ENCODE measurements at places on chromosomes 2 and 18.

GRCh38 chr18:59639821-59640220, 57.4 kb downstream of the CCBE1 start:
- DNase-seq = no peak

GRCh38 chr2:106085181-106085940, 108.7 kb downstream of the UXS1 start:
- peak; percentile 52 for DNase-seq

DNA sequence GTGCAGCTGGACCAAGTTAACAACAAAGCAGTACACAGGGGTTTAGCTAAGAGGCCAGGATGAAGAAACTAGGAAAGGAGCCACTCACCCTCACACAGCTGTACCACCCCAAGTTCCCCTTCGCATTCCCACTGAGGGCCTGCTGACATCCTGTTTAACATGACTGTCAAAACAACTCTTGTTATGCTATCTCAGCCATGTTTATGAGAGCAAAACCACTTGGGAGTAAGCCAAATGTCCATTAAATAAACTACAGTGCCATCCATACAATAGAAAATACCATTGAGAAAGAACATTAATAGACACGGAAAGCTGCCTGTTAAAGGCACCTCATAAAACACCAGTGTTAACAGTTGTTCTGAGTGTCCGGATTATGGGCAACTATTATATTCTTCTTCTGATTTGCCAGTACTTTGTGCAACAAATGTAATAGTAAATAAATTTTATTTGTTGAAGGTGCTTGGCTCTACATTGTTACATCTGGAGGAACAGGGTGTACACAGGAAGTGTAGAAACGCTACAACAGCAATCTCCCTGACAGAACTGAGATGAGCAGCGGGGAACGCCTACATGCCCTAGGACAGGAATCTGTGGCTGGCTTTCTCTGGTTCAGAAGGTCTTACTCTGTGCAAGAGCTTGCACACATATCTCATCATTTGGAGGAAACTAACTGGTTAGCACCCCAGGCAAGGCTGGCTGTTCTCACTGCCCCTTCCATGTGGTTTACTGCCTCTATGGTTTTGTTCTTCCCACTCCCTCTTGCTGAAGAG, 85.6 kb downstream of the EHD3 start:
- peak; percentile 81 for DNase-seq

GRCh38 chr2:241741016-241741415, 6.6 kb downstream of the D2HGDH start:
- DNase-seq = no peak

GRCh38 chr2:164835302-164835701, 6.3 kb downstream of the COBLL1 start:
- no peak for DNase-seq

GRCh38 chr2:222013889-222014288, 284.9 kb downstream of the PAX3 start:
- no peak for DNase-seq

- no peak for DNase-seq
Observed at GRCh38 chr2:217791551-217791950, 211.2 kb downstream of the TNS1 start.

GRCh38 chr2:201046881-201047280, 24.6 kb downstream of the HYCC2 start:
- no peak for DNase-seq

- no peak for DNase-seq
Observed at GRCh38 chr2:152134488-152135280, 35.8 kb upstream of the CACNB4 start.

GRCh38 chr2:166193407-166193806, 65.6 kb upstream of the SCN1A start:
- DNase-seq = no peak

GRCh38 chr2:168241746-168242145, 5.6 kb downstream of the STK39 start:
- no peak for DNase-seq

- peak; percentile 82 for DNase-seq
Observed at GRCh38 chr2:37189452-37190153, 1.1 kb upstream of the SULT6B1 start.

DNA sequence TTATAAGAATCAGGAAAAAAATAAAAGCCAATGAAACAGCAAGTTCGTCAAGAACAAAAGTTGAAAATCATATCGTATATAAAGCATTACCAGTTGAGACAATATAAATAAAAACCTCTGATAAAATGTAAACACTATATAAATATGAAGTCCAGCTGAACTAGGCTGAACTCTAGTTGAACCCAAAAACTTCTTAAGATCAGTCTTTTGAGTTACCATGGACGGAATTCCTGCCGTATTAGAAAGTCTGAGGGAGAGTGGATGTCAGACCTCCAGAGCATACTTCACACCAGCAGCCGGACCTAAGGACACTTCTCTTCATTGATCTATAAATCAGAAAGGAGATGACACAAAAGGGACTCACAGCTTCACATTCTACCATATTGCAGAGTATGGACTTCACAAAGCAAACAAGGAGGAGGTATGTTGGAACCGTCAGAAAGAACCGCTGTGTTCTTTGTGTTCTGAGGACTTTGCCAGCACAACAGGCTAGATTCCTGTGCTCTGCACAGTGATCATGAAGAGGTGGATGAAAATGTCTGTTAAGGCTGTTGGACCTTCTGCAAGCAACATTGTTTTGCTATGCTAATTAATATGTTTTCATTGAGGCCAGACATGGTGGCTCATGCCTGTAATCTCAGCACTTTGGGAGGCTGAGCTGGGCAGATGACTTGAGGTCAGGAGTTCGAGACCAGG, 67.2 kb upstream of the SP5 start:
- no peak for DNase-seq

DNA sequence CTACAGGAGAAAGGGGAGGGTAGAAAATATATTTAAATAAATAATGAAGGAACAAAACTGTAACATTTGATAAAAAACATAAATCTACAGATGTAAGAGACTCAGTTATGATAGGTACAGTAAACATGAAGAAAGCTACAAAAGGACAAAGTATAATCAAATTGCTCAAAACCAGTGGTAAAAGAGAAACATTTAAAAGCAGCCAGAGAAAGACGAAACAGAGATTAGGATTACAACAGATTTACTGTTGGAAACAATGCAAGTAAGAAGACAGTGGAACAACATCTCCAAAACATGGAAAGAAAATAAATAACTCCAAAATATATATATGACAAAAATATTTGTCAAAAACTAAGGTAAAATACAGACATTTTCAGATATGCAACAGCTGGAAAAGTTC, 307.7 kb upstream of the REV1 start:
- no peak for DNase-seq

DNA sequence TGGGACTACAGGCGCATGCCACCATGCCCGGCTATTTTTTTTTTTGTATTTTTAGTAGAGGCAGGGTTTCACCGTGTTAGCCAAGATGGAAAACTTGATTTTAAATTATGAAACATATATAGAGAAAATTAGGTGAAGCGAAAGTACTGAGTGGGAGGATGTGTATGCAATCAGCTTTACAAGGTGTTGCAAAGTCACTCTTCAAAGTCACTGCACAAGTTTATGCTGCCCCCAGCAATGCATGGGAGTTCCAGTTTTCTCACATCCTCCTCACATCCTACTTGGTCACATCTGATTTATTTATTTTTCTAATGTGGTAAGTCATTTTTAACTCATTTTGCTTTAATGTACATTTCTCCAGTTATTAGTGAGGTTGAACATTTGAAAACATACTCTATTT, 49.2 kb upstream of the CHN1 start:
- no peak for DNase-seq

DNA sequence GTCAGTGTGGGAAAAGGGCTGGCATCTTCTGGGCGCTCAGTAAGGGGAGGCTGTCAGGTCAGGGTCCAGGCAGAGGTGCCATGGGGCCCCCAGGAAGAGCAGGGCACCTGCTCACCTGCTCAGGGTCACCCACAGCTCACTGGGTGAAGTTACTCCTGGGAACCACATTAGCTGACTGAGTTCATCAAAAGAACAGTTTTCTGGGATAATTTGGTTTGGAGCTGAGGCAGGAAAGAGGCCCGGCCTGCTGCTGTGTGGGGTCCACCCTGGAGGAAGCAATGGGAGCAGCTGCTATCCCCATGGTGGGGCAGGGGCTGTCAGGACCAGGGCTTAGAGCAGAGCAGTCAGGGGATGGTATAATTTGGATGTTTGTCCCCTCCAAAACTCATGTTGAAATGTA, 97.2 kb upstream of the GPC1 start:
- no peak for DNase-seq

GRCh38 chr18:44699572-44700261, 19.0 kb downstream of the SETBP1 start:
- no peak for DNase-seq

- peak; percentile 59 for DNase-seq
Observed at GRCh38 chr2:48727560-48727959, 28.0 kb downstream of the LHCGR start.

- DNase-seq = peak; percentile 29
Observed at GRCh38 chr2:135052997-135053474, 944 bp downstream of the RAB3GAP1 start.

DNA sequence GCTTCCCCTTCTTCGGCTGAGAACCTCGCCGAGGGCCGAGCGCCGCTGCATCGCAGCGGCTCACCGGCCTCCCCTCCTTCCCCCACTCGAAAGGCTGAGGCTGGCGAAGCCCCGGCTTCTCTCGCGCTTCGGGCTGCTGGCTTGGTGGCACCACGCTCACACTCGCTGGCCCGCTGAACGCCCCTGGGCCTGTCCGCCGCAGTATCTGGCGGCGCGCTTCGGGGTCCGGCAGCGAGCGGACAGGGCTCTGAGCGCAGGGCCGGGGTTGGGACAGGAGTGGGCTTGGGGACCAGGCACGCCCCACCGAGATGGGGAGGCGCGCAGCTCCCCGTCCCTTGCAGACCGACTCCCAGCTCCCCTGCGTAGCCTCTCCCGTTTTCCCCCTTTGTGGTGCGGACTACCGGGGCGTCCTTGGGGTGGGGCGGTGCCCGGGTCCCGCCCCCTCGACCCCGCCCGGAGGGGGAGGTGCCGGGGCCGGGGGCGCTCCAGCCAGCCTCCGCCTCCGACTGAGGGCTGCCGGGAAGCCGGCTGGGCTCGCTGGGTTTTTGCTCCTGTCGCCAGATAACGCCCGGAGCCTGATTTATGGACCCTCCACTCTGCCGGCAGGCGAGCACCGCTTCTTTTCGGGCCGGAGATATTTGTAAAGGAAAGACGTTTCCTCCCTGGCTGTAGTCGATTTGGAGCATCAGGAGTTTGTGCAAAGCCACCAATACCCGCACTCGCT, 3.8 kb downstream of the GBX2 start:
- DNase-seq = no peak

DNA sequence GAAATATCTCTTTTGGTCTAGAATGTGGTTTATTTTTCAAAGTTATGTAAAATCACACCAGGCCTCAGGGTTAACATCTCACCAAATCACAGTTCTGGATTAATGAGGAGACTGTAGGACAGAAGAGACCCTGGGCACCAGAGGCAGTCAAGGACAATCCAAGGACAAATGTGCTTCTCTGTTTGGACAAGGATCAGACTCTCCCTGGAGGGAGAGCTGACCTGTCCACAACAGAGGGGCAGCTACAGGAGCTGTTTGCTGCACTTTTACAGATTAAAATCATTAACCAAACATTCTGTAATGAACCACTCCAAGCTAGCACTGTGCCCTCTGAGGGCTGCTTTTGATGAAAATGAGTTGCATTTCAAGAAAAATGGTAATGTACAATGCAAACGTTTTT, 690.6 kb upstream of the SLC8A1 start:
- DNase-seq = no peak

- no peak for DNase-seq
Observed at GRCh38 chr2:55163941-55164390, 68.1 kb downstream of the CLHC1 start.

DNA sequence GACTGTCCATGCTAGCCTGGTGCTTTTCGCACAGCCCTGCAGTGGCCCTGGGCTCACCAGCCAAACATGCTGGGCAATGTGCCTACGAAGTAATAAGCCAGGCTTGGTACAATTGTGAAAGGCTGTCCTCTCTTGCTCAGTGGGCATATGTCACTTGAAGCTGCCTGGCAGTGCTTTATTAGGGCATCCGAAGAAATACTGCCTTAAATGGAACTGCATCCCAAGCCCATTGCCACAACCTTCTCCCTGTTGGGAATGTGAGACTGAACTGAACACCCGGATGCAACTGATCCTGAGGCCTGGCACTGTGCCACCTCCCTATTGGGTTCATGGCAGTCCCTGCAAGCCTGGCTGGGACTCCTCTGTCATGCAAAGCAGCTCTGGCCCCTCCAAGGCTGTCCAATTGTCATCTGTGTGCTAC, 15.9 kb downstream of the CAPG start:
- no peak for DNase-seq

GRCh38 chr18:79647307-79647706, 32.3 kb upstream of the CTDP1 start:
- DNase-seq = no peak

DNA sequence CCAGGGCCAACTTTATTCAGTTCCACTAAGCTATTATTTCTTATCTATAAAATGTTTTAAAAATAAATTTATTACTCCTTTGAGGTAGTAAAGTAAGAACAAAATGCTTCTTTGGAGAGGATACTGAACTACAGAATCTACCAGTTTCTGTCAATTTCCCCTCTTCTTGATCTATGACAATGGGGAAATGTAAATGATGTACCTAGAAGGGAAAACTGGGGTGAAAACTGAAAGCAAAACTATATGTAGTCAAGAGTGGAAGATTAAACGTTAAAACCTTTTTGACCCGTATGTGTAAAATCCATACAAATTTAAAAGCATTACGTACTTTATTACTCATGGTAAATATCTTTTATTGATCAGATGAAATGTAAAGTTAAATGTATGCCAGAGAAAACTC, 1287.8 kb upstream of the TMEFF2 start:
- DNase-seq = no peak

DNA sequence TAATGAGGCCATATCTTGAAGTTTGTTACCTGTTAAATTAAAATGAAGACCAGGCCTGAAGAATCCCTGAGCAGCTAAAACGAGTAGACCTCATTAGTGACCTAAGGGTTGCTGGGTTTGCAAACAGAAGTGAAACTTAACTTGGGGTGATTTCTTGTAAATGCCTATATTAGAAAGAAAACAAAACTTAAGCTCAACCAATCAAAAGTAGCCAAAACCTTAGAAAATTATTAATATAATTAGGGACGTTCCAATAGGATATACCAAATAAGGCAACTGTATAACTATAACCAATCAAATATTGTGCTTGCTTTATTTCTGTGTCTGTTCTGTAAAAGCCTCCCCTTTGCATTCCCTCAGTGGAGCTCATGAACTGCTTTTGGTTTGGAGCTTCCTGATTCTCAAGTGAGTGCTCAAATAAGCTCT, 137.9 kb upstream of the VRK2 start:
- DNase-seq = no peak

GRCh38 chr2:197274349-197274748, 36.2 kb downstream of the ANKRD44 start:
- no peak for DNase-seq
